Midbrain (tissue), 1 donor: ENCODE measurements at places on chromosomes 3 and 15.

DNA sequence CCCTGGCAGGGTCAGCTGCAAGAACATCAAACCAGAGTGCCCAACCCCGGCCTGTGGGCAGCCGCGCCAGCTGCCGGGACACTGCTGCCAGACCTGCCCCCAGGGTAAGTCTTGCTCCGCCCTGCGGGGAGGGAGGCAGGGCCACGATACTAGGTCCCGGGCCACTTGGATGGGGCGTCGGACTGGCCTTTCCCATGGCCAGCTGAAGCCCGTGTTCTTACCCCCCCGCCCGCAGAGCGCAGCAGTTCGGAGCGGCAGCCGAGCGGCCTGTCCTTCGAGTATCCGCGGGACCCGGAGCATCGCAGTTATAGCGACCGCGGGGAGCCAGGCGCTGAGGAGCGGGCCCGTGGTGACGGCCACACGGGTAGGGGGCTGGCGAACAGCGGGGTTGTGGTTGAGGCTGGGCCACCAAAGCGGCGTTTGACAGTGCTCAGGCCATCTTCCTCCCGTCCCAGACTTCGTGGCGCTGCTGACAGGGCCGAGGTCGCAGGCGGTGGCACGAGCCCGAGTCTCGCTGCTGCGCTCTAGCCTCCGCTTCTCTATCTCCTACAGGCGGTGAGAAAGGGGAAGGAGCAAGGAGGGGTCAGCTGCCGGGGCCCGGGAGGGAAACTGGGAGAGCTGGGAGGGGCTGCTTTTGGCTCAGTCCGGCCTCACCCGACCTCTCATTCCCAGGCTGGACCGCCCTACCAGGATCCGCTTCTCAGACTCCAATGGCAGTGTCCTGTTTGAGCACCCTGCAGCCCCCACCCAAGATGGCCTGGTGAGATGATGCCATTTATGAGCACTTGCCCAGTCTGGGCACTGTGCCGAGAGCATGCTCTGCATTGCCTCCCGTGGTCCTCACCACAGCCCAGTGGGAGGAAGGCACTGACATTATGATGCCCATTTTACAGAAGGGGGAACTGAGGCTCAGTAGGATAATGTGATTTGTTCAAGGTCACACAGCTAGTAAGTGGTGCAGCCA lies 1.7 kb downstream of the CHRD start:
- DNase-seq, result no peak

DNA sequence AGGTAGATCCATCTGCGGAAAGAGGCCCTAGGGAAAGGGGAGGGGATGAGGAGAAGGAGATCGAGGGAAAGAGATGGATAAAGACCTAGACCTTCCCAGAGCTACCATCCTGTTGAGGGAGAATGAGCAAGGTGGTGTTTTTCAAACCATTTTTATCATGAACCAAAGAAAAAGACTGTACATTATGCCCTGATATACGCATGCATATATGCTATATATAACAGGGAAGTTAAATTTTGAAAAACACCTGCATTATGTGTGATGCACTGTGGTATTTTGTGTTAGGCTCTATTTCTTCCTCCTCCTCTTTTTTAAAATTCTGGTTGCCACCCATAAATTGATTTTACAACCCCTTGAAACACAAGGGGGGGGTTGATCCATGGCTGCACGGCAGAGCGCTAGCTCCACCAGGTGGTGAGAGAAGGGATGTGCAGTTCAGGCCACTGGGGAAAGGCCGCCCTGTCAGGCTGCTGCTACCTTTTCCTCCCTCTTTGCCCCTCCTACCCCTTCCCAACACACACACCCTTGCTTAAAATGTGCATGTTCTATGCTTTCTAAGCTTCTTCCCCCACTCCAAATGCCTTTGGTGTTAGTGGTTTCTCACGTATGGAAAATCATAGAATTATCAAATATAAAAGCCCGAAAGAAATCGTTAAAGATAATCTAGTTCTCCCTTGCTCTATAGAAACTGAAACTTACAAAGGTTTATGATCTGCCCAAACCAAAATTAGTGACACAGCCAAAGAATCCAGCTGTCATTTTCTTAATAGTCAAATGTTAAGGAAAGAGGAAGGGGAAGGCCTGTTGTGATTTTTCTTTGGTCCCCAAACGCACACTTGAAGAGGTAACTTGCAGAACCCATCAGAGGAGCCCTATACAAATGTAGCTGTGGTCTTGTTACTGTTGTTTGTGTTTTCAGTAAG lies 262.0 kb upstream of the UMPS start:
- peak; percentile 31 for DNase-seq

DNA sequence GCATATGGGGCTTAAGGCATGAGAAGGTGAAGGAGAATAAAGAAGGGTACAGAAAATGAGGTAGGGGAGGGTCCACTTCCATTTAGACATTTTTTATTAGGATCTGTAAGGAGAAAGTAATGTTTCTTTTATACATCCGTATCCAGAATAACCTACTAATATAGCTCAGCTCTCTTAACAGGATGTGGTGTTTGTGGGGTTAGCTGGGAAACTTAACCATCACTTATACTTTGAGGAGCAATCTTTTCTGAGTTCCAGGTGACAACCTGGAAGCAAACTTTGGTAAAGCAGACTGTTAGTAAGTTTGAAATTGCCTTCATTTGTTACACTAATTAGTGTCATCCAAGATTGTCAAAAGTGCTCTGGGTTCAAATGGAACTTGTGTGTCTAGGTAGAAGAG lies 36.6 kb downstream of the BUB1B start:
- DNase-seq, result no peak

GRCh38 chr3:4425707-4426106 lies 41.4 kb downstream of the SUMF1 start:
- DNase-seq, result no peak

DNA sequence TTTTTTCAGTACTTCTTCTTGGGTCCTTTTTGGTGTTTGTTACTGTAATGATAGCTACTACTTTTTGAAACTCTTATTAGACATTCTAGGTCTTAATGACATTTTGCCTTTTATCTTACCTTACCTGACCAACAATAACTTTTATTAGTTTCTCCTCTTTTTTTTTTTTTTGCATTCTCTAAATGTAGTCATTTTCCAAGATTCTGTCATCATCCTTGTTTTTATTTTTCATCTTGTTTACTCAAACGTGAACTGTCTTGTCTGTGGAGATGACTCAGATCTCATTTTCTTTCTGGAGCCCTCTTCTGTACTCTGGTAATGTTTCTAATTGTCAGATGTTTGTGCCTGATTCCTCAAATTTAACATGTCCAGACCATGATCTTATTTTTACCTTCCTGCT lies 2.9 kb downstream of the ABHD5 start:
- no peak for DNase-seq

GRCh38 chr3:175951047-175951694 lies 1092.0 kb downstream of the NAALADL2 start:
- DNase-seq, result no peak

- DNase-seq, result peak; percentile 68
Observed at GRCh38 chr3:195896361-195897080, 11.8 kb downstream of the TNK2 start.

- no peak for DNase-seq
Observed at GRCh38 chr3:55543181-55543614, 56.1 kb upstream of the WNT5A start.
